LHCN-M2 (cell line): ENCODE measurements at places on chromosomes 16 and 17.

DNA sequence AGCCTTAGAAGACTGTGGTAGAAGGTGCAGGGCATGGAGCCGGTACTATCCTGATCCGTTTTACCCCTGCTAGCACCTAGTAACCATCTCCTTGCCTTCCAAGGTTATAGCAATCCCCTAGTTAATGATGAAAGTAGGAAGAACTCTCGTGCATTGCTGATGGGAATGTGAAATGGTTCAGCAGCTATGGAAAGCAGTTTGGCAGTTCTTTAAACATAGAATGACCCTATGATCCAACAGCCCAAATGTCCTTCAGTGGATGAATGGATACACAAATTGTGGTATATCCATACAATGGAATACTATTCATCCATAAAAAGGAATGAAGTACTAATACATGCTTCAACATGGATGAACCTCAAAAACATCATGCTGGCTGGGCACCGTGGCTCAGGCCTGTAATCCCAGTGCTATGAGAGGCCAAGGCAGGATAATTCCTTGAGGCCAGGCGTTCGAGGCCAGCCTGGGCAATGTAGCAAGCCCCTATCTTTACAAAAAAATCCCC, 6.2 kb upstream of the SRCIN1 start:
- no peak for DNase-seq

- no peak for DNase-seq
These were observed 253.3 kb downstream of the MAF start for GRCh38 chr16:79347277-79347676.

GRCh38 chr17:76951375-76951905, 83.2 kb downstream of the MGAT5B start:
- no peak for DNase-seq

DNA sequence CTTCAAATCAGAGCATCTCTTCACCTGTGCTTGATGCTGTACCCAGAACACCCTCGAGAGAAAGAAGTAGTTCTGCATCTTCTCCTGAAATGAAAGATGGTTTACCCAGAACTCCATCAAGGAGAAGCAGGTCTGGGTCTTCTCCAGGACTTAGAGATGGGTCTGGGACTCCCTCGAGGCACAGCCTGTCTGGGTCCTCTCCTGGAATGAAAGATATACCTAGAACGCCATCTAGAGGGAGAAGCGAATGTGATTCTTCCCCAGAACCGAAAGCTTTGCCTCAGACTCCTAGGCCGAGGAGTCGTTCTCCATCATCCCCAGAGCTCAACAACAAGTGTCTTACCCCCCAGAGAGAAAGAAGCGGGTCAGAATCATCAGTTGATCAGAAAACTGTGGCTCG, 12.3 kb downstream of the SRRM2 start:
- no peak for DNase-seq

DNA sequence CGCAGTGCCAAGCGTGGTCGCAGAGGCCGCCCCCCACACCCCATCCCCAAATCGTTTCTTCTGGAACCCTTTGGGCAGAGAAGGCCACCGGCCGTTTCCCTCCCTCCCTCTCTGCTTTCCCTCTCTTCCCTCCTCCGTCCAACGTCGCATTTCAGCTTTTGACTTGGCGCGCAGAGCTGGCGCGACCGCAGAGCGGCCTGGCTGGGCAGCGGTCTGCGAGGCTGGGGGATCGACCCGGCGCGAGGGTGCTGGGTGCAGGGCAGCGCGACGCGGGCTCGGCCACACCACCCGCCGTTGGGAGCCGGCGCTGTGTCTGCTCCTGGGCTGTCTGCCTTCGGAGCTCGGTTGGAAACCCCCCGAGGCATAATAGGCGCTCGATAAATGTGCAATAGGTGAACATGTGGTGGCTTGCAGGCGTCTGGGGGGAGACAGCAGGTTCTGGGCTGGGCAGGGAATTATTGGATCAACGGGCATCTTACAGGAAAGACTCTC, 2.8 kb upstream of the NTN3 start:
- no peak for DNase-seq

GRCh38 chr17:17493986-17494466, 2.2 kb downstream of the RASD1 start:
- DNase-seq = no peak

DNA sequence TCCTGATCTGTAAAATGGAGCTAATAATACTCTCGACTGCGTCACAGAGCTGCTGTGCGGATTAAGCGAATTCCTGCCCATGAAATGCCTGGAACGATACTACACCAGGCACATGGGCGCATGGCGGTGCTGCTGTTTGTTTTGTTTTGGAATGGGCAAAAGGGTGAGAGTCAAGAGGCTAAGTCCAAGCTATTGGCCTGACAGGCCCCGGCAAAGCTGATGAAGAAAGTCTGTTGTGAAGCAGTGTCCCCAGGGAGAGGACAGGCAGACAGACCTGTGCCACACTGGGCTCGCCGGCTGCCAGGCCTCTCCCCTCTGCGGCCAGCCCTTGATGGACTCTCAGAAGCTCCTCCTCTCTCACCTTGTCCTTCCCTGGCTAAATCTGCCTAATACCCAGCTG, 31.3 kb upstream of the RASD1 start:
- no peak for DNase-seq

GRCh38 chr16:19979638-19980037, 94.1 kb downstream of the GPR139 start:
- no peak for DNase-seq
